ENCODE measurements at places on chromosomes 3 and 15.

DNA sequence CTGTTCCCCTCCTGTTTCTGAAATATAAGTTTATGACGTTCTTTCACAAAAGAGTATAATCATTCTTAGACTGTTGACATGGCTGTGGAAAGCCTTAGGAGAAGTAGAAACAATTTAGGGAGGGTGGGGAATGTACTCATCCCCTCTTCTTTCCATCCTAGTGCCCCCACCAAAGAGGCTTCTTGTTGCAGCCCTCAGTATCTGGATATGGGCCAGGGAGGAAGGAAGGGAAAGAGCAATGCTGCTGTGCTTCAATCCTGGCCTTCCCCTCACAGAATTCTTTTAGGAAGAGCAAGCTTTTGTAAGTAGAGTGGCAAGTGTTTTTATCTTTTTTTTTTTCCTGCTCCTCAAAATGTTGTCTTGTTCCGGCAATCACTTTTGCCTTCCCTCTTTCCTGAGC, 1.7 kb downstream of the INAFM2 start:
- no peak for DNase-seq

- no peak for DNase-seq
These were observed 54.3 kb downstream of the ATP2C1 start for GRCh38 chr3:130948001-130948773.

DNA sequence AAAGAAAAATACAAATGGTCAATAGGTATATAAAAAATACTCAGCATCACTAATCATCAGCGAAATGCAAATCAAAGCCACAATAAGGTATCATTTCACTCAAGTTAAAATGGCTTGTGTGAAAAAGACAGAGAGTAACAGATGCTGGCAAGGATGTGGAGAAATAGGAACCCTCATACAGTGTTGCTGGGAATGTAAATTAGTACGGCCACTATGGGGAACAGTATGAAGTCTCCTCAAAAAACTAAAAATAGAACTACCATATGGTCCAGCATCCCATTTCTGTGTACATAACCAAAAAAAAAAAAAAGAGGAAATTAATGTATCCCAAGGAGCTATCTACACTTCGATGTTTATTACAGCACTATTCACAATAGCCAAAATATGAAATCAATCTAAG, 98.1 kb upstream of the TGFBR2 start:
- DNase-seq = no peak

DNA sequence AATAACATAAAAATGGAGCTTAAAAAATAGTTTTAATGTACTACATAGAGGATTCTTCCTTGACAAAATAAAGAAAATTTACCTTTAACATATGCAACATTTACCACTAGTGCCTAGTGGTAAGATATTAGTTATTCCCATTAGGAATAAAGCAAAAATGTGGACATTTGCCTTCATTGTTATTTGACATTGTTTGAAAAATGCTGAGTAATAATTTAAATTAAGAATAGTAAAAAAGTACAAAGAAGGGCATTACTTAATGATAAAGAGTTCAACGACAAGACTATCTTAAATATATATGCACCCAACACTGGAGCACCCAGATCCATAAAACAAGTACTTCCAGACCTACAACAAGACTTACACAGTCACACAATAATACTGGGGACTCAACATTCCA, 125.7 kb downstream of the POLR2M start:
- DNase-seq = no peak

DNA sequence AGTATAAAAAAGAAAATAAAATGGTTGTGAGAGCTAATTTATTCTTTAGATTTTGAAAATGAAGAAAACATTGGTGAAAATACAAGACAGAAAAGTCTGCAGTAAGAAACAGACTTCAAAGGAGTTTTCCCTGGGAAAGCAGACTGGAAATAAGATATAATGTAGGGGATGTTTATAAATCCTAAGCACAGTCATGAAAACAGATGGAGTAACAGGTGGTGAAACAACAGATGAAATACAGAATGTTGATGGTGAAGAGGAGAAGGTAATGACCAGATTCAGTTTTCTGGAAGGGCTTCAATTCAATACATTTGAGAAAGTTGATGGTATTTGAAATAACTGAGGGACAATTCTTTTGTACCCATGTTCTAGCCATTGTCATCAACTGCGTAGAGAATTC, 353.9 kb downstream of the CHL1 start:
- no peak for DNase-seq

DNA sequence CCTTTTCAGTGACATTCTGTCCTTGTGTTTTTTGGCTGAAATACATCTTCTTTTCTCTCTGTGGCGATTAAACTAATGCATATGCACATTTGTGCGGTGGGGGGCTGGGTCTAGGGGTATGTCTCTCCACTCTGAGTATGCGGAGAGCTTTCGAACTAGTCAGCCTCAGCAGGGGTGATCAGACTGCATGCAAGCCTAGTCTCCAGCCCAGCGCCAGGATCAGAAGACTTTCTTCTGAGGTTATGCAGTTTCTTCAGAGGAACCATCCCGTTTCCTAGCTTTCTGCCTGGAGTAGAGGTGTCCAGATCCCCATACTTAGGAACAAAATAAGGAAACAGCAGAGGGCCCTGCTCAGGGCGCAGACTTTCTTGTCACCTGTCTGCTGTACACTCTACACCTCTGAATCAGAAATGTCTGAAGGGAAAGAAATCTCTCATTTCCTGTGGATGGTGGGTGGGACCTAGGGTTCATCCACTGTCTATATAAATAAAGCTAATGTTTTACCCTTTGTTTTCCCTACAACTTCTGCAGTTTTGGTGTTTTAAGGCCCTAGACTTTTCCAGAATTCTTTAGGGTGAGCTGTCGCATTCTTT, 230.4 kb downstream of the ABHD5 start:
- no peak for DNase-seq

- DNase-seq = no peak
These were observed 160.5 kb upstream of the C2CD4B start for GRCh38 chr15:62325597-62325996.

DNA sequence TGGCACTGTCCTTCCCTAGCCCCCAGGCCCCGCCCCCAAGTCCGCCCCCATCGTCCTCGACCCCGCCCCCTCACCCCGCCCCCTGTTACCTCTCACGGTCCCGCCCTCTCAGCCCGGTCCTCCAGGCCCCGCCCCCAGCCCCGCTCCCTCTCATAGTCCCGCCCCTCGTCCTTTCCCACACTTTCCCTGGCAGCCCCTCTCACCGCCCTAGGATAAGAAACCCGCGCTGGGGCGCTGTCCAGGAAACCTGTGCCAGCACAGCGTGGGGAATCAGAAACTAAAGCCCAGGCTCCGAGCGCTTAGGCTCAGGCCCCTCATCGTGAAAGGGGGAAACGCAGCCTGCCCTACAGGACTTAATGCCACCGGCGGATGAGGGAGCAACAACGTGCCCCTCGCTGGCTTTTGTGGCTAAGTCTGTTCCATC, 20.9 kb downstream of the TRPM1 start:
- no peak for DNase-seq

- no peak for DNase-seq
These were observed 147.2 kb downstream of the STAG1 start for GRCh38 chr3:136604961-136605360.

DNA sequence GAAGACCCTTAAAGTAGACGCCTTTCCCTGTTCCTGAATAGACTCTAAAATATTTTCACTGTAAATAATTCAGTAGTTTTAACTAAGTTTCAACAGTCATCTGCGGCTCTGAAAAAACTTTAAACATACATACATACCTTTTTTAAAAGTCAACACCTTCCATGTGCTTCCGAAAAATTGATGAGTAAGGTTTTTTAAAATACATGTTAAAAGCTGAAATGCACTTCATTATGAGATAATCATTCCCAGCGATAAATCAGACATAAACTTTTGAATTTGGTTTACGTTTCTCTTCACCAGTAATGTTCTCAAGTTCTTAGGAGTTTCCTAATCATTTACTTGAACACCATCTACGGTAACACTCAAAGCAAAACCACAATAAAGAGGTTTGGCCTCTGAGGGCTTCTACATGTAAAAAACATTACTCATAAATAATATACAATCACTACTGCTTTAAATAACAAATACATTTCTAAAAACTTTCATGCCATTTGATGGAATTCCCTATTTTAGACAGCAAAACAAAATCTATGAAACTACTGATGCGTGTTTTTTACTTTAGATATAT, 403.5 kb downstream of the SHQ1 start:
- no peak for DNase-seq

DNA sequence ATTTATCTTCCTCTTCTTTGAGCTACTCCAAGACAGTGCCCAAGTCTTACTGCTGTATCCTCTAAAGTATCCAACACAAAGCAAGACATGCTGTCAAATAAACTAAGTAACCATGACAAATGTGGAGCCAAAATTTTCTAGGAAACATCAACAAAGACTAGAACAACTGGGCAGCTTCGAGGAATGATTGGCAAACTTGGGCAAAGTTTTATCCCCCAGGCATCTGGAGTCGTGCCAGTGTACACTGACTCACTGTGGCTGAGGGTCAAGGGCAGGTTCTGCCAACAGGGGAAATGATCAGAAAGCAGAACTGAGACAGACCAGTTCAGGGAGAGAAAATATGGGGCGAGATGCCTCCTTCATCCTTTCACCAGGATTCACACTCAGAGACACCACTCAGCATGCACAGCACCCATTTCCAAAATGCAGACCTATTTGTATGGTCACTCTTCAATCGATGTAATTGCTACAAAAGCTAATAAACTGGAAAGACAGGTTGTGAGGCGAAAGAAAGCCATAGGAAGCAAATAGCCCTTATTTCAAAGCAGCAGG, 65.8 kb downstream of the MB21D2 start:
- no peak for DNase-seq

DNA sequence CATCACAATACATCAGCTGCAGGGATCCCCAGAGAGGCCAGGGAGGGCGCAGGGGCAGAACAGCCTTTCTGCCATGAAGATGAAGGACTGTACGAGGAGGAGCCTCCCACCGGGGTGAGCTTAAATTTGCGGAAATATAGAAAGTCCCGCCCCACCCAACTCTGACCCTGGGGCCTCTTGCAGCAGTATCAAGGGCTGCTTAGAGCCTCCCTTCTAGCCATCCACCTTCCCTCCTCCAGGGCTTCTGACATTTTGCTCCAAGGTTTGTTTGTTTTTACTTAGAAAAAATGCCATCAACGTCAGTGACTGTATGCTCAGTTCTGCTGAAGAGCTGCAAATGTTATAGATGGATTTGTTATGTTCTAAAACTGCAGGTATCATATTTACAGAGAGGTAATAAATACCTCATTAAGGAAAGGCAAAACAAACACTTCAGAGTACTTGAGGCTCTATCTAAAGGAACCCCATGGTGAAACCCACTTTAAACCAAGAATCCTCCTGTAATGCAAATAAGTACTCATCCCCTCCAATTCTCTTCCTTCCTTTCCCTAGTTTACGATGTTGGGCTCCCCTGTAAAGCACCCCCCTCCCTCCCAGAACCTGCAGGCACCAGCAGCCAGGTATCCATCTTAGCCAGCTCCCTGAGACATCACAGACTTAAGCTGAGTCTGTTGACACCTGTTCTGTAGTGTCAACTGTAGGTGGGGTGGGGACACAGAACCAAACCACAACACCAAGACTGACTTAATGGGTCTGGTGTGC, 30.5 kb downstream of the RFTN1 start:
- no peak for DNase-seq

DNA sequence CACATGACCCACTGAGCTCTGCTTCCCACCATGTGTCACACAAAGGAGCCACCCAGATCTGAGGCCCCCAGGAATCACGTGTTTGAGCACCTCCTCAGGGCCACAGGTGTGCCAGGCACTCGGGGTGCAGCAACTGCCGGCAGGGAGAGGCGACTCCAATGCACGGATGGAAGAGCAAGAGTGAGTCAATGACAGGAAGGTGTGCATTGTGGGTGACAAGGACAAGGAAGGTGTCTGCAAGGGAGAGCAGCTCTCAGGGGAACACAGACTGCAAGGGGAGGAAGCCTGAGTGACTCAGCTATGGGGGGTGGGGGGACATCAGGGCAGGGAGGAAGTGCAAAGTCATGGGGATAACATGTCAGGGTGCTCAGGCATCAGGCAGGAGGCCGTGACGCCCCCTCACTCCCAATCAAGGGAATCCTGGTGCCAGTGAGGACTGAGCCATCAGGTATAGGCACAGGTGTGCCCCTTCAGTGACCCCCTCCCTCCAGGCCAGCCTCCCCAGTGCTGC, 67.4 kb downstream of the NUP210 start:
- DNase-seq = no peak

- DNase-seq = peak; percentile 49
These were observed at the start of gene SUMF1 for GRCh38 chr3:4466741-4467521. Gene SUMF1 (minus strand): TSS chr3:4467269. CDS start chr3:4467245, 24 bp downstream.

DNA sequence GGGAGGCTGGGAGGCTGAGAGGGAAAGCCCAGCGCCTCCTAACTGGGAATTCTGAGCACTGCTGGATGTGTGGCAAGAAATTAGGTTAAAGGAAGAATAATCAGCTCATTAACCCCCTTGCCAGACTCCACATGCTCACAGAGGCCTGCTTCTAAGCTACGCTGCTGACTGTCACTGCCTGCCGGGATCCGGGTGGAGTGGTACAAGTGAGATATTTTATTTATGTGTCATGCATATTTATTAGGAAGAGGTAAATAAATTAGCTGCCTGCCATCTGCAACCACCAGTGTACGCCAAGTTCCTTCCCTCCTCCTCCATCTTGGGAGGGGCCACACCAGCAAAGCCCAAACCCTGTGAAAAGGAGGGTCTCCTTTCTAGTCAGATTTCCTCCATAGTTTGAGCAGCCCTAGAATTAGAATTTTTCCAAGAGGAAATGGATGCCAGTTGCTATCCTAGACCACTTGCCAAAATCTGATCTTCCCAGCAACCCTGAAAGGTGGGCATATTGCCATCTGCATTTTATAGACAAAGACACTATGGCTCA, 43.5 kb upstream of the GRIP2 start:
- DNase-seq = no peak

DNA sequence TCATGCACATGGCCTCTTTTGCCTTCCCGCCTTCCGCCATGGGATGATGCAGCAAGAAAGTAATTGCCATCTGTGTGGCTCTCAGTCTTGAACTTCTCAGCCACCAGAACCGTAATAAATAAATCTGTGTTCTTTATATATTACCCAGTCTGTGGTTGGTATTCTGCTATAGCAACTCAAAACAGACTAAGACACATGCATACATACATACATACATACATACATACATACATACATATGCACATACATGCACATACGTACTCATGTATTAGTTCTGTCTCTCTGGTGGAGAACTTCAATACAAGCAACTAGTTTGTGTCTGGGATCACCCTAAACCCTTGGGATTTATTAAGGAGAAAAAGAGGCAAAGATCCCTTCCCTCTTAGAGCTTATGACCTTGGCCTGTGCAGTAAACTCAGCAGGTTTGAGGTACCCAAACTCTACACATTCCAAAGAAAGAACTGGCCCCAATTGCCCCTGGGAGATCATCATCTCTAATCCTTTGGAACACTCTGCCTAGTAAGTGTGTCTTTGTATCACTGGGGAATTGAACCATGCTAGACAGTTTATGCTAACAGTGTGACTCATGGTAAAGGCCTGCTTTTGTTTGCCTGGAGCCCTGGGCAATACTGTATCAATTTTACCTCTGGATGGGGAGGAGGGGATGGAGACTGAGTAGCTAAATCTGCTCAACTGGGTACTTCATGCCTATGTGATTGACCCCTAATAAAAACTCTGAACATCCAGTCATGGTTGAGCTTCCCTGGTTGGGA, 115.6 kb upstream of the LMCD1 start:
- no peak for DNase-seq

- no peak for DNase-seq
These were observed 117.4 kb downstream of the LPP start for GRCh38 chr3:188271226-188271914.

GRCh38 chr15:99958426-99959097, 225.3 kb upstream of the LYSMD4 start:
- no peak for DNase-seq

GRCh38 chr3:111610612-111611054, 15.5 kb upstream of the ZBED2 start:
- no peak for DNase-seq
